ENCODE measurements at places on chromosomes 6 and 20.

GRCh38 chr20:24481173-24481572 is 11.7 kb downstream of the SYNDIG1 start:
- DNase-seq: no peak

DNA sequence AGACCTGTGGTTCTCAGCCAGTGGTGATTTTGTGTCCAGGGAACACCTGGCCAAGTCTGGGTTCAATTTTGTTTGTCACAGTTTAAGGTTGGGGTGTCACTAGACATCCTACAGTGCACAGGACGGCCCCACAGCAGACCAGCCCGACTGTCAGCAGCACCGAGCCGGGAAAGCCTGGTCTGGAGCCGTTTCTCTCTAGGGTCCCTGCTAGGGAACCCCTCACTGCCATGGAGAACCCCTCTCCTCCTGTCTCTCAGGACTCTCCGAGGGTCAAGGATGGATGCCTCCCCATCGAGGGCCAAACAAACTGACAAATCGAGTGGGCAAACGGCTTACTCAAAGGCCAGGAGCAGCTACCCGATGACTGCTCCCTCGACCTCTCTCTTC is 15.8 kb upstream of the STX16 start:
- no peak for DNase-seq

DNA sequence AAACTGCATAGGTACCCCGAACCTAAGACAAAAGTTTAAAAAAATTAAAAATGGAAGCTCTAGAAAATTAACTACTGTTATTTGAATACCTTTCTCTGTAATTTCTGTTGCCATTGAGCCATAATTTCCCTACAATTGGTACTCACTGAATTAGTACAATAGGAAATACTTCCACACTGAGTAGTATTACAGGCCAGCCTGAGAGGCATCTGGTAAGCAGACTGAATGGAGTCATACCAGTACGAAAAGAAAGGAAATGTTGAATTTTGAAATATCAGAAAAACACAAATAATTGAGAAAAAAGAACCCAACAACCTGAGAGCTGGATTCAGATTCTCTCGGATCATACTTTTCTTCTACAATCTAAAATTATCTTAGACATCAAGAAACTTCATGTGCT is 791.3 kb downstream of the TENT5A start:
- DNase-seq: no peak

GRCh38 chr20:11287126-11287525 is 613.3 kb upstream of the JAG1 start:
- no peak for DNase-seq

GRCh38 chr6:41071923-41072835 is at the start of gene OARD1:
OARD1 (minus strand) TSS chr6:41072356; CDS start chr6:41071634, 722 bp downstream.
- DNase-seq: peak; percentile 70

GRCh38 chr6:8494730-8495129 is 59.4 kb upstream of the SLC35B3 start:
- DNase-seq: no peak

GRCh38 chr6:54525731-54526130 is 217.5 kb downstream of the TINAG start:
- DNase-seq: no peak

DNA sequence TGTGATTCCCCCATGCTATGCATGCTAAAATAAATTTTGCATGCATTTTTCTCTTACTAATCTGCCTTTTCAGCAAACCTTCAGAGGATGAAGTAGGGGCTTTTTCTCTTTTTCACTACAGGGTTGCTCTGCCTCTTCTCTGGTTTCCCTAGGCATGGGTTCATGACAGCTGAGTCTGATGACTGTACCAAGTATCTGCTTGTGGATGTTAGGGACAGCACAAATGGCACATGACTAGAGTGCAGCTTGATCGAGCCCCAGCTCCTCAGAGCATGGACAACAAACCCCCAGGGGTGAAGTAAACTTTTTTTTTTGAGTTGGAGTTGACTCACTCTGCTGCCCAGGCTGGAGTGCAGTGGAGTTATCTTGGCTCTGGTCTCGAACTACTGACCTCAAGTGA is 57.1 kb upstream of the GCM1 start:
- DNase-seq: no peak

DNA sequence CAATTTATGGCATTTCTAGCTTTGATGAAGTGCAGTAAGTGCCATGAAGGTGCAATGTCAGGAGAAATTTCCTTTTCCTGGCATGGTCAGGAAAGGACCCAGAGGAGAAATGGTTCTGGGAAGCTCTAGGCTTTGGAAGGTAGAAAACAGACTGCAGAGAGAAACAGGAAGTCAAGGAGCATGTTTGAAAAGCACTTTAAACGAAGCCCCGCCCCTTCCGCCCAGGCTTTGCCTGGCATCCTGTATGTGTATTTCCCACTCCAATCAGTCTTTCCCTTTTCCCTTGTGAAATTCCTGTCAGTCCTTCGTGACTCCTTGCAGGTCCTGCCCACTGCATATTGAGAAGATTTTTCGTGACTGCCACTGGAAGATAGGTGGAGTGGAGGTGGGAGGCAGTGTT is 320.9 kb upstream of the SASH1 start:
- DNase-seq: no peak

- DNase-seq: no peak
These were observed 24.4 kb downstream of the SERAC1 start for GRCh38 chr6:158143700-158144099.

DNA sequence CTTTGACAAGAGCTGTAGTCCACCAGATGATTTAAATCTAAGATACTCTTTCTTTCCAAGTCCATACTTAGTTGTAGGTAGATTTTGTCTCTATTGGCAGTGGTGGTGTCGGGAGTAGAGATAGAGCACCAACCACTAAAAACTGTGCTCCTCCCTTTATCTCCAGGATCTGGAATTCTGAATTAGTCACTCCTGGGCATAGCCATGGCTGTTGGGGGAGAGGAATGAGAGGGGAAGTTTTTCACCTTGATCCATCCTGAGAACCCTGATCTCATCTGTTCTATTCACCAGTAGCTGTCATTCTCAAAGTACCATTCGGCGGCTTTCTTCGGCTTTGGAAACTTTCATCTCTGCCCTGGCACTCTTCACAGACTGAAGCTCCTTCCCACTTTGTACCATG is 35.6 kb upstream of the NKX2-4 start:
- DNase-seq: no peak

DNA sequence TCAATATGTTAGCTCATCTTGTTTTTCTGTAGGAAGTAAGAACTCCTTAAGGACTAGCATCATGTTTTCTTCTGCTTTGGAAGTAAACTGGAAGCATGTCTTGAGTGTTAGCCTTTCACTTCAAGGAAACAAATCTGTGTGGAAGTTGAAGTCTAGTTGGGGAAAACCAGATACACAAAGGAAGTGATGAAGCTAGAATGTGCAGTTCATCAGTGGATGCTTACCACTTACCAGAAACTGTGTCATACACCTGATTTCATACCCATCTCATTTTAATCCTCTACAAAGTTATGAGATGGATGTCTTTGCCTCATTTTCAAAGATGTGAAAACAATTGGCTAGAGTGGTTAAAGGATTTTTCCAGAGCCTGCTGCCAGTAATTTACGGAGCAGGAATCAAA is 75.8 kb downstream of the TMEM170B start:
- no peak for DNase-seq

DNA sequence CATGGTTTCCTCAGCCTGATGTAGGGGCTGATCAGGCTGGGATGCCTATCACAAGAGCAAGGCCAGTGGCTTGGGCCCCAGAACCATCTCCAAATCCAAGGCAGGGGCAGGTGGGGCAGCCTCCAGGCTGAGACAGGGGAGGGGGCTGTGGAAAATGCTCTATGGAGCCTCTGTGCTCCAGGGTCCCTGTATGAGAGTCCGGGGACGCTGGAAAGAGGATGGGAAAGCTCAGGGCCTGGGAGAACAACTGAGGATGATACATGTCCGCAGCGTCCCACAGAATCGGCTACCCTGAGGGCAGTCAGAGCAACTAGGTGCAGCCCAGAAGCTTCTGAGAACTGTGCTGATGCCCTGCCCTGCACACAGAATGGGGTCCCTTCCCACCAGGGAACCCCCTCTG is 43.4 kb downstream of the CPXM1 start:
- DNase-seq: no peak

DNA sequence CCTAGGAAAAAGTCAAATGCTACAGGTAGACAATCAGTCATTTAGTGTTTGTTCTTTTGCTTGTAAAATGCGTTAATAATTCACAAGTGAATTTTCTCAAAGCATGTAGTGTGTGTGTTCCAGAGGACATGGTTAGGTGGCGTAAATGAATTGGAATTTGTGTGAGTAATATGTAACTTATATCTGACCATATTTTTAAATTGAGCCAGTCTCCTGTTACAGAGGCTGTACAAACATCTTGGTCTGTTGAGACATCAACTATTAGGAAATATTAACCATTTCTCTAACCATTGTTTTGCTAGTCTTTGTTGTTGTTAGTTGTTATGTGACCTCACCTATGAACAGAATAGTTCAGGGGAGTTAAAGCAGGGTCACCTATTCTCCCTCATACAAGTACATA is 22.7 kb downstream of the MCM8 start:
- no peak for DNase-seq
